ENCODE measurements at places on chromosomes 6 and 20.

DNA sequence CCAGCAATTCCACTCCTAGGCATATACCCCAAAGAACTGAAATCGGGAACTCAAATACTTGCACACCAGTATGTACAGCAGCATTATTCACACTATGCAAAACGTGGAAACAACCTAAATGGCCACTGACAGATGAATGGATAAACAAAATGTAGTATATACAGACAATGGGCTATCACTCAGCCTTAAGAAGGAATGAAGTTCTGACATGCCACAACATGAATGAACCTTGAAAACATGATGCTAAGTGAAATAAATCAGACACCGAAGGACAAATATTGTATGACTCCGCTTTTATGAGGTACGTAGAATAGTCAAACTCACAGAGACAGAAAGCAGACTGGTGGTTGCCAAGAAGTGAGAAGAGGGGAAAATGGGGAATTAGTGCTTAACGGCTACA, 59.1 kb upstream of the CCN6 start:
- no peak for DNase-seq

DNA sequence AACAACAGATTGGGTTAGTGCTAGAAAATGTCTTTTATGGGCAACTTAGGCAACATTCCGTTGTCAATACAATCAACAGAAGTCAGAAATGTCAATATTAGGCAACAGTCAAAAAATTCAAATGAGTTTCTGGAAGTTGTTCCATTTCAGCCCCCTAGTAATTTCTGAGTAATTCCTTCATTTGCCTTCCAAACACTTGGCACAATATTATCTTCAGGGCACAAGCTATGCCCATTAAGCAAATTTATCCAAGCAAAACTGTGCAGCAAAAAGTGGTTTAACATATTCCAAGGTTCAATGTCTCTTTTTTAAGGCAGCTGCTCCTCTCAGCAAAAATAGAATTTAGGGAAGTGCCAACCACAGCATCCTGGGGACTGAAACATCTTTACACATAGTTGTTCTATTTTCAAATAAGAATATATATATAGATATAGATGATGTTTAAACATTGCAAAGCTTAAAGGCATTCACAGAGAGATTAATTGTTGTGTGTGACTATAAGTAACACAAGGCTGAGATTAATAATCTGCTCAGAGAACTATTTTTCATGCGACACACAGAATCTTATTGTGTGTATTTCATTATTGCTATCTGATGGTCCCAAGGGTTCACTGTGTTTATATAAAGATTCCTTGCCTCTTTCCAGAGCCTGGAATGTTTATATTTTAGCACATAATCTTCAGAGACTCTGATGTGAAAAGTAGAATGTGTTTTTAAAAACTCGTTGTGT, 75.2 kb upstream of the ADTRP start:
- no peak for DNase-seq

- DNase-seq, result no peak
Measured at GRCh38 chr6:467671-468082, 76.1 kb downstream of the IRF4 start.

DNA sequence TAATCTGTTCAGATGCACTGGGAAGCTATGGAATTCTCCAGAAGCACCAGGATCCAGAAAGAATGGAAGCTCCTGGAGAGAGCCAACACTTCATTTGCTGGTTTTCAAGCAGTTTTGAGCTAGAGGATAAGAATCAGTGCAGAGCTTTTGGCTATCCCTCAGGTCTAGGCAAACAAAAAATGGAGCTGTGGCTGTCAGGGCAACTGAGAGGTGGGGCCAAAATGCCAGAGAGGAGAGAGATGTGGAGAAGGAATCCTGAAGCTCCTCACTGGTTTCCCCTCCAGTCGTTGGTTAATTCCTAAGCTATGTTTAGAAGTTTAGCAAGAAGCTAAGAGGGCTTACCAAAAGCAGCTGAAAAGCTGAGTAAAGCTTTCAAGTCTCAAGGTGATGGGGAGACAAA, 294.2 kb upstream of the JARID2 start:
- DNase-seq, result no peak

DNA sequence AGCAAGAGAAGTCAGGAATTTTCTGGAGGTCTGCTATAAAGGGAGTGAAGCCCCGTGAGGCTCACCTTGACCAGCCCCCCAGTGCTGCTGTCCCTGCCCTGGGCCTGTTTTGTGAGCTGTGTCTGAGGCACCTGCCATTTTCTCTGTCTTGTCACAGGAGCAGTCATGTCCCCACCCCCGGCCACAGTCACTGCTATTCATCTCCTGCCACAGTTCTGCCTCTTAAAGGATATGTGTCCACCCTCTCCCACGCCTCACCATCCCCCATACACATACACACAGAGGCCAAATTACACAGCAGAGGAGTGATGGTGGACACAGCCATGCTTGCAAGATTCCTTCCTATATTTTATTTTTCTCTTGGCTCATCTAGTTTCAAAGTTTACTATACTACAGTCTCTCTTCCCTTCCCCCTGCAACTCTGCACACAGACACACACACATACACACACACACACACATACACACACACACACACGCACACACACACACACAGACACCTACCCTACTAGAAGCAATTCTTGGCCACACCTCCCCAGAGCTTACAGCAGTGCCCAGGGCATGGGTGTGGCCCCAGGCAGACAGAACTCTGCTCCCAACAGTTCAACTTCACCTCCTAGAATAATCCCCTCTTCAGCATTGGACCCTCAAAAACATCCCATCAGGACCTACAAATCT, 68.7 kb upstream of the TAB2 start:
- DNase-seq, result no peak

DNA sequence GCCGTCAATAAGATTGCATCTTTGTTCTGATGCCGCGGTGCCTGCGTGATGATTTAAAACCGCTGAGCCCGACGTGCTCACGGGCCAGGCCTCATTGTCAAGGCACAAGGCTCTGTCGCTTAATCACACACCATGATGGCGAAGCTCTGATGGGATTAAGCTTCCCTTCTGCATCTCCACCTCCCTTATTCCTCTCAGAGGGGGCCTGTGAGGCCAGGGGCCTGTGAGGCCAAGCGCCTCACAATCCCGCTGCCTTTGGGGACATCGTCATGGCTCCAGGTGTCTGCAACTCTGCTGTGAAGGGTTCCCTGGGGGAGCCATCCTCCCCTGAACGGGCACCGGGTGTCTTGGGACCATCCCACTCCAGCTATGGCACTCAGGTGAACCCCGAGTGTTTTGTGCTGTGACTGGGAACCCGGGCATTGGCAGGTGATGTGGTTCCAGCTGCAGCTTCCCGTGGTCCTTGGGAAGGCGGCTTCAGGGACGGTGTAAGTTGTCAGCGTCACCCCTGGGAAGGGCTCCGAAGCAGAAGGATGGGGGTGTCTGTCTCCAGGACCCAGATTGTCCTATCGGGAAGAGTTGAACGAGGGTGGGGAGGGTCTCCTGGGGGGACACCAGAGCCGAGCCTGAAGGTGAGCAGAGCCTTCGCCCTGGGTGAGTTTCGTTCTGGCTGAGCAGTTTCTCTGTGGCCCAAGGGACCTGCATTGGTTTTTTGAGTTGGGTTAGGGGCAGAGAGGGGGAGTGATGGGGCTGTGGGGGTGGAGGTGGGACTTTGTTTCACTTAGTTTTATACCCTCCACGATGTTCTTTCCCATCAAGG, 18.0 kb upstream of the BHLHE23 start:
- no peak for DNase-seq

- DNase-seq, result no peak
Measured at GRCh38 chr6:165744555-165745228, 81.7 kb upstream of the PDE10A start.

- no peak for DNase-seq
Measured at GRCh38 chr20:25304025-25304549, 56.2 kb downstream of the PYGB start.

DNA sequence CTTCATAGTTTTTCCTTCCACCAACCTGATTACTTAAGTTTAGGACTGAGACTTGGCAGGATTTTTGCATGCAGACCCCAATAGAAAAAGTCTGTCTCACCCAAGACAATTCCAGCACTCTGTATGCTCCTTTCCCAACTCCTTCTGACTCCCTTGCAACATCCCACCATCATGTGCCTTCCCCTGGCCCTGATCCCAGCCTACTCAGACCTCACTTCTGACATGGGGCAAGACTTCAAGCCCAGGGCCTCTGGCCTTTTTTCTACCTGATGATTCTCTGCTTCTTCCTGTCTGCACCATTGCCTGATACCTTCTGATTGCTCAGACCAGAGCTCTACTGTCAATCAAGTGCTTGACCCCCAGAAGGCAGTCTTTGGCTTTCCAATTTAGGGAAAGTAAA, 96.6 kb downstream of the HAO1 start:
- DNase-seq, result no peak

DNA sequence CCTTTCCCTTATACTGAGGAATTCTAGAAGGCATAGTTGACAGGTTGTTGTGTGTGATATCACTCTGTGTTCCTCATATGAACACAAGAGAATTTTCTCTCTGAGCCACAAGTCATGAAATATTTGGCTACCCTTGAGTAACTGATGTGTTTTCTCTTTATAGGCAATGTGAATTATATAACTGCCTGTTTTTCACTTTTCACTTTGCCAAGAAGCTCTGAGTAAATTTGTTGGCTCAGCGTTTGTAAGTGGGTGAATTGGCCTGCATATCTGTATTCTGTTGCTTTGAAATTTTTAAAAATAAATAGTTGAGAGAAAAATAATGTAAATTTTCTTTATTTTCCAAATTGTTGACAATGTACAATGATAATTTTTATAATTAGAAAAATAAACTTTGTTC, 5.2 kb upstream of the BTBD9 start:
- no peak for DNase-seq

GRCh38 chr6:110013386-110013785, 35.3 kb downstream of the GPR6 start:
- DNase-seq, result no peak
